ENCODE measurements at places on chromosomes 1 and 21.
A peak's percentile ranks its signal among the peaks of the same experiment; 100 is the strongest.

DNA sequence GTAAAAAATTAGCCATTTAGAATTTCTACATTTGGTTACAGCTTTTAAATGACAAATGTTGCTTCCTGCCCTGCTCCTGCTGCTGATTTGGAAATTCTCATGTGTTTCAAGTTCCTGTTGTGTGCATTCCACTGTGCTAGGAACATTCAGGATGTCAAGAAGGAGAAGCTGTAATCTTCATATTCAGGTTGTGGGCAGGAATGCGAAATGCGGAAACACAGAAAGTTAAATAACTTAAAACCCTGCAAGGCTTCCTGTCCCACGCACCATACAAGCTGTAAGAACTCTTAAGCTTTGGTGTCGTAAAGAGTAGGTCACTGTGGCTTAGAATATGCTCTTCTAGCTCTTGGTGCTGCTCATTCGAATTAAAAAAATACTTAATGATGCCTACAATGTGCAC lies 52.6 kb downstream of the S100B start:
- DNase-seq = no peak

DNA sequence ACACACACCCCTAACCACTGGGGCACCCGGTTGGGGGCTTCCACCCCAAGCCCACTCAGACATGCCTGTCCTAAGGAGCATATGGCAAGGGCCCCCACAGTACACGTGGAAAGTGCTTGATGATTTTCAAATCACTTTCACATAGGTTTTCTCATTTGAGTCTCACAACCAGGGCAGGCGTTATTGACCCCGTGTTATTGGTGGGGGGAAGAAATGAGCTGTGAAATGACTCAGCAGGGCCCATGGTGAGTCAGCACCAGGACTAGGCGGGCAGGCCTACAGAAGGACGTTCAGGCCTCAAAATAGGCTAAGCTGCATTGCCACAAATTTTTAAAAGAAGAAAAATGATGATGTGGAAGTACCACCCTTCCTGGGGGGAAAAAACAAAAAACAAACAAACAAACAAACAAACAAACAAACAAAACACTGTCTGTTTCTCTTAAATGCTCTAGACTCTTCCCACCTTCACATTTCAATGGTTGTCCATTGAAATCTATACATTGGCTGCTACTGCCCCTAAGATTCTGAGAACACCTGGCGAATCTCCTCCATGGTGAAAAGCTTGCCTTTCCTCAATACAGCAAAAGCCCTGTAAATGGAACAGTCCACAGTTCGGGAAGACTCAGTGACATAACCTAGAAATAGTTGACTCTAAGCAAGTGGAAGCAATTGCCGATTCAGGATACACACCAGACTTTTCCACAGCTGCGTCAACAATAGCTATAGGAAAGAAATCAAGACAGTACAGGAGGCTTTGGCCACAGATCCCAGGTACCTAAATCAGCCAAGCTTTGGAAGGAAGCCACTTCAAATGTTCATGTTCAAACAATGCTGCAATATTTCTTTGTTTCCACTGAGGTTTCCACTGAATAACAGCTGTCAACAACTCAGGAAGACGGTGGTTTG lies 234.7 kb downstream of the TOMM20 start:
- DNase-seq = no peak

DNA sequence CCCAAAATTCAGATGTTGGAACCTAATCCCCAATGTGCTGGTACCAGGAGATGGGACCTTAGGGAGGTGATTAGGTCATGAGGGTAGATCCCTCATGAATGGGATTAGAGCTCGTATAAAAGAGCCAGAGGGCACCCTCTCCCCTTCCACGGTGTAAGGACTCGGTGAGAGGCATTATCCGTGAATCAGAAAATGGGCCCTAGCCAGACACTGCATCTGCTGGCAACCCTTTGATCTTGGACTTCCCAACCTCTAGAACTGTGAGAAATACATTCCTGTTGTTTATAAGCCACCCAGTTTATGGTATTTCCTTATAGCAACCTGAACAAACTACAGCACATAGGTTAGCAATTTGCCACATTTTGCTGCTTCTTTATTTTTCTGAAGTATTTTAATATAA lies 14.5 kb upstream of the JAM2 start:
- no peak for DNase-seq

- no peak for DNase-seq
Measured at GRCh38 chr1:40039245-40039756, 1.2 kb upstream of the CAP1 start.

GRCh38 chr1:24139841-24140425 lies 3.0 kb downstream of the IL22RA1 start:
- DNase-seq = no peak

GRCh38 chr1:155833665-155834295 lies 23.2 kb downstream of the GON4L start:
- no peak for DNase-seq

DNA sequence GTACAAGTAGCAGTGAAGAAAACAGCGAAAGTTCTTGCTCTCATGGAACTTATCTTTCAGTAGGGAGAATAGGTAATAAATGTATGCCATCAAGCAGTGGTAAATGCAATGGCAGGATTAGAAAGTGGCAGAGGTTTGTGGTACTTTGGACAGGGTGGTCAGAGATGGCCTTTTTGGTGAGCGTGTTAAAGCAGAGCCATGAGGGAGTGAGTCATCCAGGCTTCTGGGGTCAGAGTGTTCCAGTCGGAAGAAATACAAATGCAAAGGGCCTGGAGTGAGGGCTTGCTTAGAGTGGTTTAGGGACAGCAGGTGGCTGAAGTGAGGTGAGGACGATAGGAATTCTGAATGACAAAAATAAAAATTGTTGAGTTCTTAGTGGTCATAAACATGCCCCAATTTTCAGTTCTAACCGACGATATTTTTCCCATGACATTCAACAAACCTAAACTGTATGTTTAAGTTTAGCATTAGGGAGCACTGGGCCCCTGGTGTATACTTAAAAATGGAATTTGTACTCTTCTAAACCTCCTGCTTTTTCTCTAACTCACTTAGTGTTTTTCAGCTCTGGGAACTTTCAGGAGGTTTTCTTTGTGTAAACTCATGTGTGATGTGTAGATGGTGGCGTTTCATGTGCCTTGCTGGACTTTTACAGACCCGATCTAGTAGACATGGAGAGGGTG lies 78.2 kb downstream of the MACF1 start:
- no peak for DNase-seq

GRCh38 chr1:186374303-186375151 lies 526 bp downstream of the TPR start:
- peak; percentile 2 for DNase-seq

- no peak for DNase-seq
Measured at GRCh38 chr1:231970684-231971083, 344.1 kb downstream of the DISC1 start.

DNA sequence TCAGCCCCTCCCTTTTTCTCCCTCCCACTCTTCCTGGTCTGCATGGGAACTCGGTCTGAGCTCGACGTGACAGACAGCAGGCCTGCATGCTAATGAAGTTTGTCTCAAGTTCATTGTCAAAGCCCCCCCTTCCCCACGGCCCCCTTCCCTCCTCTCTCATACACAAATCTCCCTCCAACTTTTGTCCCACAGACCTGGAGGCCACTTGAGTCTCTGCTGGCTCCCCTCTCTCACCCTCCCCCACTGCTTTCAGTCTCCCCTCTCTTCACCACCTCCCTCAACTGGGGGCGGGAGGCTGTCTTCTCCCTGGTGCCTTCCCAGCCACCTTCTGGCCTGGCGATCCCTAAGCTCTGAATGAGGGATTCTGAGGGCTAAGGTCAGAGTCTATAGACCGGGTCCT lies 61.3 kb downstream of the RHBG start:
- no peak for DNase-seq

DNA sequence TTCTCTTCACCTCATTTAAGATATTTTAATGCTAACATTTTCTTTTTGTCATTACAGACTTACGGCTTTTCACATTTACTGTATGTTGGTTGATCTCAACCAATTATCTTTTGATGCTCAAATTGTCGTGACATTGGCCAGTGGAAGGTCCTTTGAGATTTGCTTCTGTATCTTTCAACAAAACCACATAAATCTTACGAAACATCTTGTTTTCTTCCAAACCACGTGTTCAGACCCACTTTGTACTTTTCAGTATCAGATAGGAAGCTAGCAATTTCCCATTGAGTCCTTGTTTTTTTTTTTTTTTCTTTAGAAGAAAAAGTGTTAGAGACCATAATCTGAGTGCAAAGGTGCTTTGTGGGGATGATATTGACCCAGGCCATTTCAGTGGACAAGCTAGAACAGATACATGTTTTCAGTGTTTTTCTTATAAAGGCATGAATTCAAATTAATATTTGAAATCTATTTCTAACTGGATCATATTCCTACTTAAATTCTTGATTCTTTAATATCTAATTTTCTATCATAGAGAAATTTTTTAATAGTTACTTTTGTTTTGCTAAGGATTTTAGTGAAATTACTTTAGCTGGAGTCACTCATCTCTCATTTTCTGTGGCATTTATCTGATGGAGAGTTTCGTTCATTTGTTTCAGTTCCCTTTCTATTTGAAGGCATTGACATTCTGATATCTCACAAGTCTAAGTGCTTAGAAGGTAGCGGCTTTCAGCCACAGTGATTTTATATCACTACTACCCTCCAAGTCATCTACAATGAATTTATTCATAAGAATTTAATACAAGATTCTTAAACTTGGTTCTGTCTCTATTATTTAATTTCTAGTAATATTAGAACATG lies 26.7 kb downstream of the ATG4C start:
- no peak for DNase-seq

GRCh38 chr1:6504887-6505286 lies 13.4 kb upstream of the PLEKHG5 start:
- DNase-seq = no peak

DNA sequence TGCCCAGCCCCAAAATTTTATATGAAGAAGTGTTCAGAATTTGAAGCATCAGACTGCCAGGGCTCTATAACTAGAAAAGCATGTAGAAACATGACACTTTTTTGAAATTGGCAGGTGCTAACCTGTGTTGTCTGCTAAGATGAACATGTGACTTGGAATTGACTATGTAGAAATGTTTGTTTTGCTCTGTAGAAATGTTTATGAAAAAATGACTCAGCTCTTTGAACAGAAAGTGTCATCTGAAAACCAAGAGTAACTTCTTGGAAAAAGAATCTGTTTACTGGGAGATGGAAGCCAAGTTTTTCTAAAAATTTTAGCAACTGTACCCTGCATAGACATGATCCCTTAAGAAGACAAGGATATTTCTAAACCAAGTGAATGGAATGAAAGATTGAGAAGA lies 59.2 kb downstream of the LHX9 start:
- no peak for DNase-seq

- no peak for DNase-seq
Measured at GRCh38 chr1:47867438-47868347, 129.5 kb downstream of the TRABD2B start.

GRCh38 chr21:44738621-44739020 lies 27.2 kb upstream of the TSPEAR start:
- no peak for DNase-seq

DNA sequence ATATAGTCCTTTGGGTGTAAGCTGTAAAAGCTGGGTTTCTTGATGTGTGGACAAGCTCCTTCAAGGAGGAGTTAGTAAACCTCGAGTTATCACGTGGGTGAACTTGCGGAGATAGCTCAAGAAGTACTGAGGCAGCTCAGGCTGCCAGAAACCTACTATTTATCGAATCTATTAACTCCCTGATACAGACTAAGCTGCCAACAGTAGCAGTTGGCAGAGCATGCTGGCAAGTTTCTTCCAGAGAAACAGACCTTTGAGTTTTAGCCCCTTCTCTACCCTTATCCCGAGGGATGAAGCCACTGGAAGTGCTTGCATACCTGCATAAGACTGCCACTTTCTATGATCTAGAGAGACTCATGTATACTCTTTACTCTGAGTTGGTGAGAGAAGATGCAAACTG lies 624.5 kb upstream of the USP24 start:
- DNase-seq = no peak

- no peak for DNase-seq
Measured at GRCh38 chr1:227907439-227908015, 40.2 kb downstream of the WNT9A start.

DNA sequence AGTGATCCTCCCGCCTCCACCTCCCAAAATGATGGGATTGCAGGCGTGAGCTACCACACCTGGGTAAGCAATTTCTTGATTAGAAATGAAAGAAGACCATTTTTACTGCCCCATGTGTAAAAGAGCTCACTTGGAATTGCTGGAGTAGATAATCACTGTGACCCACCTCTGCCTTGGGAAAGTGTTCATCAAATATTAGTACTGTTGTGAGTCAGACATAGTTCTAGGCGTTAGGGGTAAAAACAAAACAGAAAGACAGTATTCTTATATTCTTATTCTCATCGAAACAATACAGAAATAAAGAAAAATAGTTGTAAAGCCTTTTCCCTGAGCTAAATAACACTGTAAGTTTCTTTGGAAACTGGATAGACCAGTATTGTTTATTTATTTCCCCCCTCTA lies 36.2 kb downstream of the CELF3 start:
- no peak for DNase-seq

DNA sequence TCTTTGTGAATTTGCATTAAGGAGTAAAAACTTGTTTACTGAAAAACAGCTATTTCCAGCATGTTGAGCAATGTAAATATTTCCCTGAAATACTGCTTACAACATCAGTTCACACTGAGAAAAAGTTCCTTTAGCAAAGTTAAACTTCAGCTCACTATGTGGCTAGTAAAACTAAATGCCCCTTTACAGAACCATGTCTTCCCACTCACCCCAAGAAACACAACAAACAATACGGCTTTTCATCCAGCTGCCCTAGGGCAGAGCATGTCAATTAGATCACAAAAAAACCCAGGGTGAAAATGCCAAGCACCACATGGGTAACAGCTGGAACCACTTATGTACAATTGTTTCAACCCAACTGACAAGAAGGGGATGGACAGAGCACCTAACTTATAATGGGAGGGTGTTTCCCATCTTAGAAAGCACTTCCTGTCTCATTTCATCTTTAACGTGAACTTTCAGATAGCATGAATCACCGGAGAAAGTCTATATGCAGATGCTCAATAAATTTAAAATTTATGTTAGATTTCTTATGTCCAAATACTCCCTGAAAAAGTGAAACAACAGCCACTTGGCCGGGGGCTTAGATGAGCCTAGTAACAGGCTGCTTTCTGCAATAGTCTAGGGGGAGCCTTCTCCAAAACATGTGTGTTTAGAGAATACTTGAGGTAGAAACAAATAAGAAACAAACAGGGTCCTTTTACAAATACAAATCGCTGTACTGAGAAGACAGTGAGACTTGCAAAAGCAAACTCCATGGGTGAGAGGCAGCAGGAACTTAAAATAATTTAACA lies 6.6 kb downstream of the NID1 start:
- DNase-seq = peak; percentile 59

GRCh38 chr1:35924838-35925237 lies 6.1 kb upstream of the AGO3 start:
- no peak for DNase-seq

- no peak for DNase-seq
Measured at GRCh38 chr1:68495532-68495931, 1.4 kb downstream of the DEPDC1 start.

DNA sequence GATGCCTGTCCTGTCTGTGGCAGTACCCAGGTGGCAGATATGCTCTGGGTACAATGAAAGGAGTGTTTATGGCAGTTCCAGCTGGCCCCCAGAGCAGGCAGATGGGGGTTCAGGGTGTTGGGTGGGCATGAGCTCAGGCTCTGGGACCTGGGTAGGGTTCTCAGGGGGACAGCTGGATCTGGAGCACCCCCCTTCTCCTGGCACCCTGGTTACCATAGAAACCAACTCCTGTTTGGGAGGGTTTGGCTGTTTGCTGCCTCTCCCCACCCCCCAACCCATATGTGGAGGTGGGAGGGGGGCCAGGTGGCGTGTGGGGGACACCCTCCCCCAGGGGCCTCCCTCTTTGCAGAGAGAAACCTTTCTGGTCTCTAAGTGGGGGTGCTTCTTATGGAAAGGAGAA lies 7.1 kb downstream of the FOXO6 start:
- no peak for DNase-seq
